ENCODE measurements at places on chromosomes 4 and X.

- DNase-seq, result no peak
Measured at GRCh38 chr4:125115476-125115875, 199.3 kb upstream of the FAT4 start.

DNA sequence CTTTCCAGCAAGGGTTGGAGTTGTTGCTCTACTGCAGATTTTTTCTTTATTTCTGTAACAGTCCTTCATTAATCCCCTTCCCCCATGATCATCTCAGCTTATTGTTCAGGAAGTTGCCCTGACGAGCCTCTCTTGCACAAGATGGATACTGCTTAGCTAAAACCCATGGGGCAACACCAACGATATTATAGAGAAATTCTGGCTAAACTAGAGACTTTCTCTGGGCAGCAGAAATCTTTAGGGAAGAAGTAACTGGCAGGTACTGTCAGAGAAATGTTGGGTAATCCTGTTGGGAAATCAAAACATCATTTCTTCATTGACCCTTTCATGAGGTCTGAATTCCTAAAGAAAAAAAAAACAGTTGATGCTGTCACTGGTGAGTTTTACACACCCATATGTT, 921.3 kb downstream of the NLGN4X start:
- DNase-seq, result no peak

GRCh38 chr4:61149278-61149677, 50.8 kb upstream of the ADGRL3 start:
- no peak for DNase-seq

- no peak for DNase-seq
Measured at GRCh38 chr4:94758700-94759399, 1.1 kb downstream of the BMPR1B start.

Data from activated T-cell treated with anti-CD3 and anti-CD28 coated beads, Interleukin-2, amount 50 U/mL, for 1 hour (primary cell).